ENCODE measurements at places on chromosomes 12 and 14. TPM values are rescaled to one million over a fixed set of nuclear protein-coding genes. Genes with fewer than 3 reads are reported as not detected.

DNA sequence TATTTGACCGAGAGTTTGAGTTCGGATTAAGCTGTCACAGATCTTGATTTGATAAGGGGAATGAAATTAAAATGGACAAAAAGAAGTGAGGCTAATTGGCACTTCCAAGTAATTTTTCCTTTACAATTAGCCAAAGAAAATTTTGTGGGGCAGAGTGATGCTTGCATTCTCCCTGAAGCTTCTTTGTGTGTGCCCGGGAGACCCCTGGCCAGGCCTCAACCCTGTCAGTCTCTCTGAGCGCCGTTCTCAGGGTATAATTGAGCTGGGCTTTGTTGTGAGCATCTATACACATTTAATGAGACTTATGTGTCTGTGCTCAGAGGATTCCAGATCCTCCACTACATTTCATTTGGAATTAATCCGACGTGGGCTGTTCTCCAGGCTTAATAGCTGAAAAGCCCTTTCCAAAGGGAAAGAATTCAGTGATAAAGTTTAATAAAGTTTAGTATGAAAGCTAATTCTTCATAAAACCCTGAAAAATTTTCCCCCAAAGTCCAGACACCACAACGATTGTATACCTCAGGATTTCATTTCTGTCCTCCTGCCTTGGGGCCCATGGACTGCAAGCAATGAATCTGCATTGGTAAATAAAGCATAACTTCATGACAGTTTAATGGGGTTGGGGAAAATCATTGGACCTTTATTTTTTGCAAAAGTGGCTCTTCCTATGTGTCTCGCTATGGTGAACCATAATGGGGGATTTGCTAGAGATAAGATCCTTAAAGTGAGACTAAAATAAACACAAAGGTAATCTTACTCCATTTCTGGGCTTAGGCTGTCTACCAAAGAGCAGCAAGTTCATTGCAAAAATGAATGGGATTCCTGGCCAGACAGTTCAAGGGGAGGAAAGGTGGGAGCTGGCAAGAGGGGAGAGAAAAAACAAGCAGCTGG lies 292.6 kb downstream of the C12orf75 start:
- DNase-seq, result no peak
- H3K4me1 ChIP-seq, result no peaks in the 10 kb centered on the region
- no peak overlapping the region for H3K27ac ChIP-seq

- H3K27me3 ChIP-seq, result no peaks in the 10 kb centered on the region
- peak overlapping the region; percentile 93 for H3K27ac ChIP-seq
- peaks cover 2% of the 10 kb centered on the region for H3K36me3 ChIP-seq
- DNase-seq, result no peak
- H3K4me3 ChIP-seq, result peak overlapping the region; percentile 99
Observed at GRCh38 chr12:56724701-56724971, 463 bp downstream of the NACA start.

The SYNE2 gene
- total RNA-seq, result 461 TPM

GRCh38 chr14:87940894-87941293 lies 52.1 kb downstream of the GALC start:
- no peaks in the 10 kb centered on the region for H3K27me3 ChIP-seq
- peaks cover 9% of the 10 kb centered on the region for H3K36me3 ChIP-seq
- DNase-seq, result no peak
- no peaks in the 10 kb centered on the region for H3K4me1 ChIP-seq

GRCh38 chr14:39666386-39666785 lies 234.2 kb upstream of the FBXO33 start:
- no peaks in the 10 kb centered on the region for H3K36me3 ChIP-seq
- H3K27me3 ChIP-seq, result no peaks in the 10 kb centered on the region
- no peak overlapping the region for H3K27ac ChIP-seq
- no peak for DNase-seq

- H3K27me3 ChIP-seq, result no peaks in the 10 kb centered on the region
- H3K4me1 ChIP-seq, result no peaks in the 10 kb centered on the region
- DNase-seq, result no peak
- H3K36me3 ChIP-seq, result no peaks in the 10 kb centered on the region
Observed at GRCh38 chr12:92175961-92176360, 30.3 kb upstream of the BTG1 start.

- no peaks in the 10 kb centered on the region for H3K27me3 ChIP-seq
- no peak for DNase-seq
- H3K36me3 ChIP-seq, result peaks cover 2% of the 10 kb centered on the region
- no peak overlapping the region for H3K4me3 ChIP-seq
- no peak overlapping the region for H3K27ac ChIP-seq
Observed at GRCh38 chr12:121443911-121444841, 44.3 kb downstream of the RNF34 start.

DNA sequence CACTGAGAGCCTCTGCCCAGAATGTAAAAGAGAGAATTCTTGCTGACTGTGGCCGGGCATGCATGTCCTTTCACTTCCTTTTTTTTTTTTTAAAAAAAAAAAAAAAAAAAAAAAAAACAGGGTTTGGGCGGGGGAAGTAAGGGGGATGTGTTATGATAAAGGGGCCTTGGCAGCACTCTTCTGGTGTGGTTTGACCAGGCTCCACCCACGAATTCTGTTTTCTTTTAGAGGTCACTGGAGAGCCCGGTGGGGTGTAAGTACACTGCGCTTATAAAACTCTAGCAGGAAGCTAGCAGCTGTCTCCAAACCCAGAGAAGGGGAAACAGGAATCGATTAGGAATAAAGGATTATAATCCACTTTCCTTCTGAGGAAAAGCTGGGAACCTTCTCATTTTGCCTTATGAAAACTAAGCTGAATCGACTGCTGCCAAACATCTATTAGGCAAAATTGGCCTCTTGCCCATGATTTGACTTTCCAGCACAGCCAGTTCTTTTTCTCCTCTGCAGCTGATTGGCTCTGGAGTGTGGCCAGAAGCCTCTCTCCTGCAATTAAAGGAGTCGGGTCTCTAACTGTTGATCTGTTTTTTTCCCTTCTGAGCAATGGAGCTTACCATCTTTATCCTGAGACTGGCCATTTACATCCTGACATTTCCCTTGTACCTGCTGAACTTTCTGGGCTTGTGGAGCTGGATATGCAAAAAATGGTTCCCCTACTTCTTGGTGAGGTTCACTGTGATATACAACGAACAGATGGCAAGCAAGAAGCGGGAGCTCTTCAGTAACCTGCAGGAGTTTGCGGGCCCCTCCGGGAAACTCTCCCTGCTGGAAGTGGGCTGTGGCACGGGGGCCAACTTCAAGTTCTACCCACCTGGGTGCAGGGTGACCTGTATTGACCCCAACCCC lies 27.7 kb upstream of the HIGD1C start:
- no peaks in the 10 kb centered on the region for H3K27me3 ChIP-seq
- H3K4me1 ChIP-seq, result peaks cover 12% of the 10 kb centered on the region
- DNase-seq, result peak; percentile 78
- no peaks in the 10 kb centered on the region for H3K36me3 ChIP-seq
- H3K4me3 ChIP-seq, result peak overlapping the region; percentile 86

DNA sequence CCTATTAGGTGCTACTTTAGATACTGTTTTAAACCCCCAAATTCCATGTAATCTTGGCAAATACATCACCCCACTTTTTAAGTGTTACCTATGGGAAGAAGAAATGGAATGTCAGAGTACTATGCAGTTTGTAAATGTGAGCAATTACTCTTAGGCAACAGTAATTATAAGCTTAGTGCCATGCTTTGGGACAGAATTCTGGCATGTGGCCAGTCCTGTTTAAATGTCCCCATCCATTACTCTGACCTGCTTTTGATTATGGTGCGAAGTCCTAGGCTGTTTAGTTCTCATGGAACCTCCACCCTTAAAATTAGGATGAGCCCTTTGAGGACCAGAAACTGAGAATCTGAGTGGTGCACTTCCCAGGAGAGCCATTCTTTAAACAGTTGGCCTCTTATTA lies 321.4 kb upstream of the RGS6 start:
- no peaks in the 10 kb centered on the region for H3K4me1 ChIP-seq
- no peak for DNase-seq
- no peak overlapping the region for H3K27ac ChIP-seq
- no peaks in the 10 kb centered on the region for H3K36me3 ChIP-seq

- no peaks in the 10 kb centered on the region for H3K4me1 ChIP-seq
- H3K4me3 ChIP-seq, result no peak overlapping the region
Observed at GRCh38 chr12:42981379-42981778, 391.8 kb upstream of the PRICKLE1 start.

GRCh38 chr12:75364919-75365318 lies 26.0 kb upstream of the GLIPR1L2 start:
- no peak overlapping the region for H3K27ac ChIP-seq
- no peak overlapping the region for H3K4me3 ChIP-seq

DNA sequence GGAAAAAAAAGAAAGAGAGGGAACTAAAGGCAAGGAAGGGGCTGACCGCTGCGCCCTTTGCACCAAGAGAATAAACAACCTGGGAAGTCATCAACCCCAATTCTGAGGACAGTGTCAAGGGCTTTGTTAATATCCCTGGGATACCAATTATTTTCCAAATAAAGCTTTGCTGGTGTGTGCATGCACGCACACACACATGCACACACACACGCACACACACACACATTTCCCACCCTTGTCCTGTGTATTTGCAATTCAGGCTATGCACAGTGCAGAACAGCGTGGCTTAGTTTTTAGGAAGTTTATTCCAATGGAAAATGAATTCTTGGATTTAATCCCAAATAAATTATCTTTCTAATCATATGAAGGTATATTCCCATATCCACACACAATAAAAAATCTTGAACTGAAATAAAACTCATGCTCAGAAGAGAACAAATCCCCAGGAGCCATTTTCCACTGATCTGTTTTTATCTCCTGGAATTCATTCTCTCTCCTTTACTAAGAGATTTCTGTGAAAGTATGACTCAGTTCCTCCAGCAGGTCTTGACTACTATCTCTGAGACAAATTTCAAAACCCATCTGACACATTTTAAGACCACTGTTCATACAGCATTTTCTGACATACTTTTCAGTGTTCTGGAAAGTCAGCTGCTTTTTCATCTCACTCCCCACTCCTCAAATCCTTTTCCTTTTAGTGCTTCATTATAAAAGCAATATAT lies 334.4 kb upstream of the ATP2B1 start:
- no peaks in the 10 kb centered on the region for H3K36me3 ChIP-seq
- DNase-seq, result no peak
- H3K4me3 ChIP-seq, result no peak overlapping the region
- no peak overlapping the region for H3K27ac ChIP-seq
- no peaks in the 10 kb centered on the region for H3K27me3 ChIP-seq

Measured in kidney (tissue), 22 donors.